Mammary epithelial cell (primary cell): ENCODE measurements at places on chromosomes 11 and 22.

GRCh38 chr11:19345848-19346681 is 105.3 kb upstream of the E2F8 start:
- no peak for DNase-seq

- DNase-seq, result no peak
Observed at GRCh38 chr22:27381960-27382742, 419.4 kb downstream of the MN1 start.

GRCh38 chr22:37129866-37130441 is 19.8 kb downstream of the IL2RB start:
- DNase-seq, result no peak

- DNase-seq, result no peak
Observed at GRCh38 chr11:134292661-134293060, 16.5 kb downstream of the GLB1L3 start.

DNA sequence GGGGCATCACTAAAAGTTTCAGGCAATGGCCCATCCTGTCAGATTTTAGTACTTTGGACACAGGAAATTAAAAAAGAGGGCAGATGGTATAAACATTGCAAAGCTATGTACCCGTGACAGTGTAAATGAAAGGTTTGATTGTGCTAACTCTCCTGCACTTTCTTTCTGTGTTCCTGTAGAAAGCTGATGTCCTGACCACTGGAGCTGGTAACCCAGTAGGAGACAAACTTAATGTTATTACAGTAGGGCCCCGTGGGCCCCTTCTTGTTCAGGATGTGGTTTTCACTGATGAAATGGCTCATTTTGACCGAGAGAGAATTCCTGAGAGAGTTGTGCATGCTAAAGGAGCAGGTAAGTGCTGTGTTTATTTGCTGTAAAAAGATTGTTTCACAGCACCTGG is 10.3 kb downstream of the CAT start:
- DNase-seq, result peak; percentile 60

- DNase-seq, result no peak
Observed at GRCh38 chr11:65610404-65610803, 3.6 kb downstream of the MAP3K11 start.

GRCh38 chr22:17973217-17973616 is 51.1 kb downstream of the MICAL3 start:
- no peak for DNase-seq

DNA sequence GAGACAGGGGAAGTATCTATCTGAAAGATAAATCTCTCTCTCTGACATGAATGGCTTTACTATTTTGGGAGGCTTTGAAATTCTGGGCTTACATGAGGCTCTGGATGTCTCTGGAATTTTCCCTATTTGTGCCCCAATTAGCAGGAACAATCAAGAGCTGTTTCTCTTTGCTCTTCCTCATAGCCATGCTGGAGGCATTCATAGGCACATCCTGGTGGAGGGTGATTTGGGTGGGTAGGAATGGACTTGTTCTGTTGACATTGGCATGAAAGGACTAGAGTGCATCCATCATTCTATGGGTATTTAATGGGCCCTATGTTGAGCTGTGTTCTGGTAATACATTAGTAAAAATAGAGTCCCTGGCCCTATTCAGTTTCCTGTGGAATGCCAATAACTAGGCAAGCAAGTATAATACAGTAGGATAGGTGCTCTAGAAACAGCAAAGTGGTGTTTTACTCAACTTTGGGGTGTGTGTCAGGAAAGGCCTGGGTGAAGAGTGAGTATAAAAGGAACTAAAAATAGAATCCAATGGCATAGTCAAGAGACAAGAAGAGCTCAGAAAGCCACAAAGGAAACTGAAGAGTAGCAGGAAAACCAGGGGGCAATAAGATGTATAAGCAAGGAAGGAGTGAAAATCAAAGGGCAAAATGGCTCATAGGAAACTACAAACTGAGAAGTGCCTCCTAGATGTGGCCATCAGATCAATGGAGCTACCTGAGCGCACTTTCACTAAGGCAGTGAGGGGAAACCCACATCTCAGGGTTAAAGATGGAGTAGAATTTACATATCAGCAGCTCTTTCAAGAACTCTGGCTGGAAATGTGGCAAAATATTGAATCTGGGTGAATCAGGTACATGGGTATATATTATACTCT is 45.0 kb downstream of the CWC15 start:
- DNase-seq, result no peak

DNA sequence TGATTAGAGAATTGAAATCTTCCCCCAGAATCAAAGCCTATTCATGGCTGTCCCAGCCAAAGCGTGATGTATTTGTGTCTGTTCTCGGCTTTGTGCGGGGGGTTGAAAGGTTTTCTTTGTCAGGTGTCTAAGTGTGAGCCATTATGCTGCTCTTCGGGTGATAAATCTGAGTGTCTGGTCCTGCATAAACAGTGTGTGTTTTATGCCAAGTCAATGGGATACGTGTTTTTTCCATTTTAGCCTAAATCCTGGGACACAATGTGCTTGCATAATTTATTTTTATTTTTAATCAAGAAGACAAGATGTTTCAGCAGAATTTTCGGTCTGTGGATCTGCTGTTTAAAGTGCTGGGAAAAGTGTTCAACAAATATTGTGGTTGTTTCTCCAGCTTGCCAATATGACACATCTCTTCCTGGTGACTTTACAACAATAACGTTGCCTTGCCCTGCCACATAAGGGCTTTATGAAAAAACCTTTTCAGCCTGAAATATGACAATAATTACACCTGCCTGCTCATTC is 267.8 kb downstream of the TBC1D22A start:
- no peak for DNase-seq

GRCh38 chr11:95466416-95466815 is 235.4 kb upstream of the SESN3 start:
- no peak for DNase-seq

DNA sequence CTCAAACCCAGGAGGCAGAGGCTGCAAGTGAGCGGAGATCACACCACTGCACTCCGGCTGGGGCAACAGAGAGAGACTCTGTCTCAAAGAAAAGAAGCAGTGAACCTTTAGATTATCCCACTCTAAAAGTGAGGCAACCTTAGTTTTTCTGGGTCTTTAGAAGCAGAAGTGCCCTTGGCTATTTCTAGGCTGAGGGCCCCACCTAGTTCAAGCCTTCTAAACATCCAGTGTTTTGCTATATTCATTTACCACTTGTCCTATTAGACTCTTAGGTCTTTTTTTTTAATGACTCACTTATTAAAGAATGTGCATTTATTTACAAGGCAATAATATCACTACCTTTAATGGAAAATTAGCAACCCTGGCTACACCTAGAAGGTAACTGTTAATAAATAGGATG is 16.7 kb upstream of the EHF start:
- DNase-seq, result no peak
